ENCODE measurements at places on chromosomes 13 and 19. TPM values are rescaled to one million over a fixed set of nuclear protein-coding genes. Genes with fewer than 3 reads are reported as not detected.

IGFL2 gene
- not detected for total RNA-seq

ANGPTL8 gene
- total RNA-seq: not detected

KLK6 gene
- total RNA-seq: 490 TPM

CYP2A6 gene
- not detected for total RNA-seq

PRPF31 gene
- total RNA-seq: 86.1 TPM

FGF9 gene
- total RNA-seq: not detected

LILRB1 gene
- not detected for total RNA-seq

CGB3 gene
- total RNA-seq: not detected

CLEC4M gene
- not detected for total RNA-seq

HPN gene
- 19.2 TPM for total RNA-seq

CYP2A7 gene
- total RNA-seq: not detected

RFPL4AL1 gene
- total RNA-seq: not detected

BICRA gene
- total RNA-seq: 9.6 TPM

GJB6 gene
- total RNA-seq: not detected

LHB gene
- 1.6 TPM for total RNA-seq

CYP2F1 gene
- not detected for total RNA-seq

FXYD3 gene
- total RNA-seq: 287 TPM

HIF3A gene
- total RNA-seq: 0.25 TPM

PRR19 gene
- 0.85 TPM for total RNA-seq

CEACAM7 gene
- total RNA-seq: not detected

GRCh38 chr13:23705583-23705982 lies 135.4 kb downstream of the TNFRSF19 start:
- DNase-seq: no peak

- DNase-seq: peak; percentile 15
Measured at GRCh38 chr19:46596008-46596407, 5.1 kb upstream of the CALM3 start.

DNA sequence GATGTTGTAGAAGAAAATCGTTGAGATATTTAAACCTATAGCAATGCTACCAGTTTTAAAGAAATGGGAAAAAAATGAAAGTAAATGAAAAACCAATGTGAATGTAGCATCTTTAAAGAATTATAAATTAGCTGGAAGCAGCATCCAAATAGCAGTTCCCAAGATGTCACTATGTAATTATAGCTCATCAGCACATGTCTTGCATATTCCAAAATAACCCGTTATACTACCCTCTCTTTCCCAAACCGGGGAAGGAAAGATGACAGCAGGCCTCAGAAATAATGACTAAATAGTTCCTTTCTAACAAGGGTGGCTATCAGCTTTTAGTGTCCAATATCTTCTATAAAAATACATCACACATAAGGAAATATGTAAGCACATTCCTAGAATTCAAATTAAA lies 140.5 kb downstream of the FGF14 start:
- no peak for DNase-seq

DNA sequence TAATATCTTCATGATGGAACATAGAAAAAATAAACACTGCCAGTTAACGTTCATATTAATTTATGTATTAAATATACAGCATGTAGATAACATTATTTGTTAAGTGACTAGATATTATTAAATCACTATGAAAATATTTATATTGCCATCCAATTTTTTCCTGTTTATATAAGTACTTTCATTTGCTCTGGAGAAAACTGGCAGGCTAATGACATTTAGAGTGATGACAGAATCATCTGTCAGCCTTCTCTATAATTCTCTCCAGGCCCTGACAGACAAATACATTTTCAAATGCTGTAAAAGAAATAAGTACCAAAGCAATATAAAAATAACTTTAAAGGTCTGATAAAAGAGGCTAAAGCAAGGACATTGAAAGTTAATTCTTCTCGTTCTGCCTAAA lies 2556.7 kb upstream of the PCDH20 start:
- DNase-seq: no peak

DNA sequence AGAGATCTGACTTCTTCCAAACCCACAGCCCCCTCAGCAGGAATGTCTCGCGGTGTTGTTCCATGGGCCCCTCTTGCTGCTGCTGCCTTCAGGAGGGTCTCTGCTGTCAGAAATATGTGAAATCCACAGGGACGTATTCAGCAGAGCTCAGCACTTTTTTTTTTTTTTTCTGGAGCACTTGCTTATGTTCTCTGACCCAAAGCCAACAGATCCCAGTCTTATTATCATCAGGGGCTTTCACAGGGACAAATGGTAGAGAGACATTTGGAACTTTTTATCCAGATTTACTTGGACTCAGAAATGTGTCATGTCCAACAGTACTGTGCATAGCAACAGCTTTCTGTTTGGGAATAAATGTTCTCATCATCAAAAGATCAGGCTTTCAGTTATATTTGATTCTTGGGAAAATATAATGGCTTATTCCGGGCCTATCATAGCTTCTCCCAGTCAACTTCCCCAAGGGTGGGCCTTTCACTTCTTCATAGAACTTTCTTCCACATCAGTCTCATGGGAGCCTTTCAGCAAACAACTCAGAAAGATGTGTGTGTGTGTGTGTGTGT lies 332.7 kb downstream of the ZNF536 start:
- DNase-seq: no peak

DNA sequence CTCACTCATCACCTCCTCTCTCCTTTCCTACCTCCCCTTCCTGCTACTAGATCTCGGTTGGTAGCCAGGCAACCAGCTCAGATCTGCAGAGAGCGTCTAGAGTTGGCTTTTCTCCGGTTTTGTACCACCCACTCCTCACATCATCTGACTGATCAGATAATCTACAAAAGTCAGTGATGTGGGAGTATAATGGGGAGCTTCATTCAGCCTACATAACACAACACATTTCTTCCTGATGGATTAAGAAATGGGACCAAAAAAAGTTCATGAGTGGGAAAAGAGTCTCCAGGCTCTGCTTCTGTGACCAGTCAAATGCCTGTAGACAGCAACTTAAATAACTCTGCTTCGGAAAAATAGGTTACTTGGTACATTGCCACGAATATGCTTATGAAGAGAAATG lies 279.8 kb downstream of the DCLK1 start:
- no peak for DNase-seq

GRCh38 chr19:19296953-19297689 lies 23.2 kb downstream of the SUGP1 start:
- no peak for DNase-seq

DNA sequence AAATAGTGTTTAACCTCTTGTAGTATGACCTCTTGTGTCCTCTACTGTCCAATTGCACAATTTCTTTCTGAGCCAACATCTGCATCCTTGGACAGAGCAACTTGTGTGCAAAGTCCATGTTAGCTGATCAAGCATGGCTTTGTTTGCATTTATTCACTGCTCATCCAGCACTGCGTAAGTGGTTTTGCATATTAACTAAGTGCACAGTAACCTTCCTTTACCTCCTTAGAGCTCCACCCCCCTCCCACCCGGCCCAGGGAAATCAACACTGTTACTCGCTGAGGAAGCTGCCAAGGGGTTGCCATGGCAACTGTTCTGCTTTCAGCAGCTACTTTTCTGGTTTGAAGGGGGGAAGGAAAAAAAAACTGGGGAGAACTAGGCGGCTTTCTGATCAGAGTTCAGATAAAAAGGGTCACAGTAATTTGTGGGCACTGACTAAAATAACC lies 153.5 kb upstream of the KLF12 start:
- DNase-seq: no peak

GRCh38 chr13:61170856-61171255 lies 244.8 kb downstream of the PCDH20 start:
- DNase-seq: no peak

- no peak for DNase-seq
Measured at GRCh38 chr19:48921721-48922500, 11.6 kb upstream of the DHDH start.

DNA sequence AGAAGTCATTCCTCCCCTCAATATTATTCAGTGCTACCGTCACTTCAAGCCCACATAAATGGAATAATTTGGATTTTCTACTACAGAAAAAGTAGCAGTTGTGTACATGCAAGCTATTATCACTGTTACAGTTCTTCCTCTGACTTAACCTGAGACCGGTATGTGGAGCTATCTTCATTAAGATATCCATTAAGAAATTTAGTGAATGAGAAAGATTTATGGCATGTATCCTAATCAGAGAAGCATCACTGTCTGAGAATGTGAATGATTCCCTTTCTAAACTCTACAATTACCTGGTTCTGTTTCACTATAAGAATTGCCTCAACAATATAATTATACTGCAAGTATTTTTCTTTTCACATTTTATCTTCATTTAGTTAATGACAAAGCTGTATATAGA lies 278.7 kb downstream of the KLF5 start:
- no peak for DNase-seq

- DNase-seq: no peak
Measured at GRCh38 chr13:99871249-99871898, 100.2 kb downstream of the ZIC5 start.

- DNase-seq: peak; percentile 96
Measured at GRCh38 chr13:33642374-33643065, 175.4 kb upstream of the RFC3 start.

GRCh38 chr13:73631411-73631810 lies 502.8 kb downstream of the KLF12 start:
- DNase-seq: no peak

DNA sequence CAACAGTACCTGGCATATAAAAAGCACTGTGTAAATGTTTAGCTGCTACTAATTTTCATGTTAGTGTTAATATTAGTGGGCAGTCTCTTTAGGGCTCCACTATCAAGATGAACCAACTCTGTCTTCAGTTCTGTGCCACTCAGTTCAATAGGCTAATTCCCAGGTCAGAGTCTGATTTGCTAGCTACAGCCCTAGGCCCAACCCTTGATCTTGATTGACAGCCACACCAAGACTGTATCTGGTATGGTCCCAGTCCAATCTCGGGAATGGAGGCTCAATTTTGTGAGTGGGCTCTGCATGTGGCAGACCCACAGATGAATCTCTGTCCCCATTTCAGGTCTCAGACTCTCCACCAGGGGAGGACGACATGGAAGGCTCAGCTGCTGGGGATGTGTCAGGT lies 46.1 kb downstream of the MAP4K1 start:
- DNase-seq: no peak

GRCh38 chr13:46052319-46053161 lies at the start of gene ZC3H13:
Gene ZC3H13, minus strand, starts transcription at chr13:46052746. Its CDS starts 7,239 bp downstream, at chr13:46045507.
- DNase-seq: peak; percentile 87

GRCh38 chr19:33283589-33283988 lies 18.7 kb downstream of the CEBPA start:
- no peak for DNase-seq

- no peak for DNase-seq
Measured at GRCh38 chr13:68759617-68760016, 1348.0 kb upstream of the ATXN8OS start.

DNA sequence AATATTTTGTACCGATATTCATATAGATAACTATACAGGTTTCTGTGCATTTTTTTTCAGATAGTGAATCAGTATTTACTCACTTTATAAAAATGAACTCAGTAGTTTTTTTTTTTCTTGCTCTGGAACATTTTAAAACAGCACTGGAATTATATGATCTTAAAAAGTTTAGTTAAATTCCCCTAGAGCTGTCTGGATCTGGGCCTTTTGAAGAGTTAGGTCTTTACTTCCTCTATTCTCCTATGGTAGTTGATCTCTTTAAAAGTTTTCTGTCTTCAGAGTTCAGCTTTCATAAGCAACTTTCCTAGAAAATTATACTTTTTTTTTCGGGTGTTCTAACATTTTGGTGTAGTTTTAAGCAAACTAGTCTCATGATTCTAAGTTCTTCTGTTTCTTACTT lies 21.8 kb upstream of the RBM26 start:
- no peak for DNase-seq

DNA sequence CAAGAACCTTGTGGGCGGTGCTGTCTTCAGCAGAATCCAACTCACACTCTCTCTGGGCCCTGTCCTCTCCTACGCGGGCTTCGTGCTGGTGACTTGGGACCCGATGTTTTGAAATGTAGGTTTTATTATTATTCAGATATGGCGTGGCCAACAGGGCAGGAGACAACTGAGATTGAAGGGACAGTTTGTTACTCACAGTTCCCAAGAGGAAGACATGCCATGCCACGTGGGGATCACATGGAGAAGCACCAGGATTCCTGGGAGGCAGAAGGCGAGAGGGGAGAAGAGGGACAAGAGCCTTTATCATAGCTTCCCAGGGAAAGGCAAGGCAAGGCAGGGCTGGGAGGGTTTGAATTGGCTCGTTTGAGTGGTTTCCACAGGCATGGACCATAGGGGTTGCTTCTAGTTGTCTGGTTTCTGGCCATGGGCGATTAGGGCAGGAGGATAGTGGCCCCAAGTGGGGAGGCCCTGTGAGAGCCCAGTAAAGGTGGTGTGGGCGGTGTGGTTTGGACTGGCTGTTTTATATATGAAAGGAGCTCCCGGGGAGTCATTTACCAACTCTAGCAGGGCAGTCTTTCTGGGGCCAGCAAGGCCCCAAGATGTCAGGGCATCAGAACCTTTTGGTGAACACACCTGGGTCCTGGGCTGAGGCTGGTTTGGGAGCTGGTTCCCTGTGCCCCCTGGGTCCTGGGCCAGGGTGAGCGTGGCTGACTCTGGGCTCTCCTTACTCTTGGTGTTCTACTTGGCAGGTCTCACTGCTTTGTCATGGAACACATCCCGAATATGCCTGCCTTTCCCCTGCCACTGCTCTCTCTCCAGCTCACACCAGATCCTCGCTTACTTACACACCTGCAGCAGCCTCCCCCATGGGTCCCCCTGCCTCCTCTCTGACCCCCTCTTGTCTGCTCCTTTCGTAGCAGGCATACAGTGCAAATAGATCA lies 94.0 kb upstream of the ZNF536 start:
- no peak for DNase-seq

GRCh38 chr13:23087880-23088279 lies 92.9 kb upstream of the SGCG start:
- DNase-seq: no peak

- no peak for DNase-seq
Measured at GRCh38 chr13:98184792-98185191, 7.7 kb upstream of the RNF113B start.

- no peak for DNase-seq
Measured at GRCh38 chr13:24528816-24529398, 16.3 kb upstream of the PARP4 start.

GRCh38 chr13:74825152-74825937 lies 656.6 kb downstream of the TBC1D4 start:
- no peak for DNase-seq

DNA sequence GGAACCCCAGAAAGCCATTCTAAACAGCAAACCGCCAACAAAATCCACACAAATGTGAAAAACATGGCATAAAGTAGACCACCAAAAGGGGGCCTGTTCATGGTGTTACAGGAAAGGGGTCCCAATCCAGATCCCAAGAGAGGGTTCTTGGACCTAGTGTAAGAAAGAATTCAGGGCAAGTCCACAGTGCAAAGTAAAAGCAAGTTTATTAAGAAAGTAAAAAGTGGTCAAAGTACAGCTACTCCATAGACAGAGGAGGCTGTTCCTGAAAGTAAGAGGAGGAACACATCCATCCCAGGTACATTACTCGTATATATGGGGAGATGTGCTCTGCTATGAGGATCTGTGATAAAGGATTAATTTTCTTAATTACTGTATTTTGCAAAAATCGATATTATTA lies 67.8 kb upstream of the SLC15A1 start:
- DNase-seq: no peak

Data from PC-9 (cell line).